ENCODE measurements at places on chromosomes 5 and 9. TPM values are rescaled to one million over a fixed set of nuclear protein-coding genes. Genes with fewer than 3 reads are reported as not detected.

Gene SLC45A2
- not detected for total RNA-seq

Gene C5orf52
- not detected for total RNA-seq

Gene EGFL7
- total RNA-seq = 14.7 TPM

Gene LNPEP
- 30.7 TPM for total RNA-seq

Gene NR6A1
- 1.0 TPM for total RNA-seq

Gene RANBP3L
- total RNA-seq = not detected

Gene PCDHAC1
- total RNA-seq = 0.11 TPM

Gene WDR38
- total RNA-seq = not detected

Gene PRSS3
- 89.9 TPM for total RNA-seq

Gene GMCL2
- total RNA-seq = not detected

Gene FREM1
- total RNA-seq = not detected

Gene FBP2
- not detected for total RNA-seq

Gene IFNA2
- not detected for total RNA-seq

Gene ELOVL7
- 7.2 TPM for total RNA-seq

Gene MROH2B
- total RNA-seq = not detected

Gene MCTP1
- 1.3 TPM for total RNA-seq

Gene MCC
- total RNA-seq = 36.2 TPM

Gene STK32A
- total RNA-seq = not detected

Gene NME5
- total RNA-seq = not detected

Gene PAEP
- total RNA-seq = not detected

Gene CERCAM
- total RNA-seq = 46.4 TPM

Gene KCNV2
- total RNA-seq = not detected

Gene ZDHHC11
- 0.67 TPM for total RNA-seq

Gene FOCAD
- total RNA-seq = 27.5 TPM

Gene FSTL4
- 0.39 TPM for total RNA-seq

Gene PFN3
- not detected for total RNA-seq

Gene ATOX1
- total RNA-seq = 175 TPM

Gene NEUROG1
- not detected for total RNA-seq

Gene GCNT4
- total RNA-seq = 2.3 TPM

Gene ST8SIA4
- 0.92 TPM for total RNA-seq

Gene SCAMP1
- 25.4 TPM for total RNA-seq

Gene NMUR2
- not detected for total RNA-seq

Gene SLC35D2
- 15.0 TPM for total RNA-seq

Gene PCDHGA10
- total RNA-seq = 1.8 TPM

Gene HK3
- total RNA-seq = not detected

Gene FABP6
- total RNA-seq = not detected

Gene PCDHB16
- not detected for total RNA-seq

Gene QSOX2
- total RNA-seq = 11.9 TPM

Gene SLC27A4
- 29.5 TPM for total RNA-seq

Gene ALDOB
- not detected for total RNA-seq

Gene GARIN3
- not detected for total RNA-seq

Gene SPINK1
- total RNA-seq = not detected

Measured in foreskin keratinocyte (primary cell).